ENCODE measurements at places on chromosomes 6 and 20.

DNA sequence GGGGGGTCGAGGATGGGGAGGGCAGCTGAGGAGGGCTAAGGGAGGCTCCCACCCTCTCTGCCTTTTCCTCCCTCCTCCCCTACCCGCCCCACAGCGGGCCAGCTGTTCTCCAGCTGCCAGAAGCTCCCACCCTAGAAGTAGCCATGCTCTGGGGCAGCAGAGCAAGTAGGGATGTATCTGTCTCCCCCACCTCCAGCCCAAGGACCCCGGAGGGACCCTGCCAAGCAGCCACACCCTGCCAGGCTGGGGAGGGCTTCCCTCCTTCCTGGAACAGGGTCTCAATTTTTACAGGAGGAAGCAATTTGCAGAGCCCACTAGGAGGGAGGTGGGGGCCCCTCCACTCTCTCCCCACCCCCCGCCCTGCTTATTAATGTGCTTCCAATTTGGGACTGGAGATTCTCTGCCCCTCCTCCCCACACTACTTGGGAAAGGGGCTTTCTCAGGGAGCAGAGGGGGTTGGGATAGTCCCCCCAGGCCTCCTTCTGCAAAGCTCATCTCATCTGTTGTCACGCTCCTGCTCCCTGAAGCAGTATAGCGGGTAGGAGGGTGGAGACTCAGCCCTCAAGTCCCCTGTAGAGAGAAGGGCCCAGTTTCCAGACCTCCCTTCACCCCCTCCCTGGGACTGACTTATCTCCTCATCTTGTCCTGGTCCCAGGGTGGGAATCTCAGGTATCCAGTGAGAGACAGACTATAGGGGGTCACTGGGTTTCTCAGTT, 4.5 kb downstream of the TEAD3 start:
- no peak for DNase-seq

DNA sequence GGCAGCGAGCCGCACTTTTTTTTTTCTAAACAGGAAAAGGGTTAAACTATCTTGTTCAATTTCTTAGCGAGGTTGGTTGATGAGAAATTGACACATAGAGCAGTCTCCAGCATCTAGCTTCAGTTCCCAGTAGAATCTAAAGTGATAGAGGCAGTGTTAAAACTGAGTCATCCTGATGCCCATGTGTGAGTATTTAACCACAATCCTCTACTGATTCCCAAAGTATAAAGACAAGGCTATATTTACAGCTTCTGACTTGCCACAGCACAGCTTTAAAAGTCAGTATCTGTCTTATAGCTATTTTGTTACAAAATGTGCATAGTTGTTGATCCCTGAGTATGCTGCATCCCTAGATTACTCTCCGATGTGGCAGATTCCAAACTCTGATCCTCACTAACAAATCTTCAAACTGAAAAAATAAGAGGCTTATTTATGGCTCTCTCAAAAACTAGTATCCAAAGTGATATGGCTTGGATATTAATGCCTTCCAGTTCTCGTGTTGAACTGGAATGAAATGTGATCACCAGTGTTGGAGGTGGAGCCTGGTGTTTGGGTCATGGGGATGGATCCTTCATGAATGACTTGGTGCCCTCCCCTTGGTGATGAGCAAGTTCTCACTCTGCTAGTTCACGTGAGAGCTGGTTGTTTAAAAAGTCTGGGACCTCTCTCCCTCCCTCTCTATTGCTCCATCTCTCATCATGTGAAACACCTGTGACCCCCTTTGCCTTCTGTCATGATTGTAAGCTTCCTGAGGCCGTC, 13.1 kb upstream of the POPDC3 start:
- no peak for DNase-seq

DNA sequence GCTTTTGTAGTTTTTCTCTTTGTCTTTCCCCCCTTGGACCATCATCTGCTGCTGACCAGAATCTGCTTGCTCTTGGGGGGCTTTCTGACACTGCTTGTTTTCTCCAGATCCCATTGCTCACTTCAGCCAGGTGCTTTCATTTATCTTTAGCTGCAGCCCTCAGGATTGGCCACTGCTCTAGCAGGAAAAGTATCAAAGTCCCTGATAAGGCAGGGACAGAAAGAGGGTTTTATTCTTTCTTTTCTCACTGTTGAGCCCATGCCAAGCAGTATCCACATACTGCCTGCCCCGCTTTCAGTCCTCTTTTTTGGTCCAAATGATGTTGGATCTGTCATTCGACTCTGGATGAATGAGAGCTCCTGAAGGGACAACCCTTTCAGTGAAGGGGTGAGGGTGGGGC, 141.4 kb downstream of the DNAH8 start:
- no peak for DNase-seq

DNA sequence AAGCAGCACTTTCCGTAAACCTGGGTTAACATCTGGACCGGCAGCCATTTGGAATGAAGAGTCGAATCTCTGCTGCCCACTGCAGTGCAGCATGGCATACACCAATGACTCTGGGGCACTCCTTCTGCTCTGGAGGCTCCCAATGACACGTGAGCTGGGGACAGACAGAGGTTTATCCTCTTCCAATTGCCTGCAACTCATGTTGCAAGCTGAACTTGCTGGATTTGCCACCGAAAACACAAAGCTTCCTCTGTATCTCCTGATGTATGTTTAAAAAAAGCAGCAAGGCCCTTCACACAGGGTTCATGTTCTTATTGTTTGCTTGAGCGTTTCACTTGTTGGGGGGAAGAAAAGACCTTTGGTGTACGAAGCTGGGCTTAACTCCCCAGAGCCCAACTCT, 10.8 kb downstream of the NCOA5 start:
- DNase-seq, result no peak

DNA sequence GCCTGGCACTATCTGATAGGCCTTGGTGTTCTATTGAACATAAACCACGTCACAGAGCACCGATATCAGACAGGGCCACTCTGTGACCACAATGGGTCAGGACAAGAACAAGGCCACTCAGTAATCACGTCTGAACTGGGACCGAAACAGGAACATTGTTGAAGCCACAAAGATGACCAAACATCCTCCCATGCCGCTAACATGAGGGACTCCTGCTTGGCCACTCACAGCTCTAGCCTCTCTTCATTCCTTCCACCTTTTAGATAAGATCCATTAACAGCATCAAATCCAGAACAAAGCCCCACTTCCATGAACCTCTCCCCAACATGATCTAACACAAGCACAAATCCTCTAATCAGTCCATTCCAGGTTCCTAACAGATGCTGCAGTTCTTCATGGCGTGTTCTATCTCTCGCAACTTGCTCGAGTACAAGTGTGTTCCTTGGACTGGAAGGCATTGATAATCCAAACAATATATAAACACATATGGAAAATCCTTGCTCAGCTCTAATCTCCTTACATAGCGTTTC, 7.4 kb downstream of the SIRT5 start:
- DNase-seq, result no peak

DNA sequence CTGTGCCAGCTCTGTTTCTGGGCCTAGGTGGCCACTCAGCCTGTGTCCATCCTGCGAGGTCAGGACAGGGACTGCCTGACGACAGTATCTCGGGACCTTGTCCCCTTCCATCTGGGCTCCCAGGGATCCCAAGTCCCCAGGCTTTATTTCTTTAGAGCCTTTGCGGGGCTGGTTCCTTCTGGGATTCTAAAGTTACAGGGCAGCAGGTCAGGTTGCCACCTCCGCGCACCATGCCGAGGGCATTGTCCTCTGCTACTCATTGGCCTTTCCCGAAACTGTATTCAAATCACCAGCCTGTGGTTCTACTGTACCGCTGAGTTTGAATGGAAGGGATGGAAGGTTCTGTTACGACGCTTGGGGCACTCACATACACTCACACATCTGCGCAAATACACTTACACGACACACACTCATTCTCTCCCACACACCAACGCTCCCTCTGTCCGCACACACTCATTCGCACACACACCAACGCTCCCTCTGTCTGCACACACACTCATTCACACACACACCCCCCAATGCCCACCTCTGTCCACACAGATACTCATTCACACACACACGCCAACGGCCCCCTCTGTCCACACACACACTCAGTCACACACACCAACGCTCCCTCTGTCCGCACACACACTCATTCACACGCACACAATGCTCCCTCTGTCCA, 59.8 kb upstream of the THBS2 start:
- no peak for DNase-seq

DNA sequence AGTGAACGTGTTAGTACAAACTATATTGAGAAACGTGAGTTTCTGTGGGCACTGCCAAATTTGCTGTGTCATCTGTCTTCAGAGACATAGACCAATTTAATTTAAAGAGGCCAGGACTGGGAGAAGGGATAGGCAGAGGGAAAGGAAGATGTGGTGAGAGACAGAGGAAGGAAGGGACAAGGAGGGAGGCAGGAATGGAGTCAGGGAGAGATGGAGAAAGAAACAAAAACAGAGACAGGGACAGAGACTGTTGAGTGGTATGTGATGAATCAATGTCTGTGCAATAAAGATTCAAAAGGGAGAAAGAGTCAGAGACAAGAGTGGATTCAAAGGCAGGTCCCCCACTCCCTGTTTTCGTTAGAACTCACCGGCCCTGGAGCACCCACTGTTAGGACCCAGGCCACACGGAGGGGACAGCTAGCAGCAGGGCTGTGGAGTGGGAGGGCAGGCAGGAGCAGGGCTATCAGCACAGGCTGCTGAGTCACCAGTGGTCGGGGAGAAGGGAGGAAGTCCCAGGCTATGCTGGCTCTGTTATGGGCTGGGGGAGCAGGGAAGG, 51.6 kb upstream of the CHD6 start:
- no peak for DNase-seq

DNA sequence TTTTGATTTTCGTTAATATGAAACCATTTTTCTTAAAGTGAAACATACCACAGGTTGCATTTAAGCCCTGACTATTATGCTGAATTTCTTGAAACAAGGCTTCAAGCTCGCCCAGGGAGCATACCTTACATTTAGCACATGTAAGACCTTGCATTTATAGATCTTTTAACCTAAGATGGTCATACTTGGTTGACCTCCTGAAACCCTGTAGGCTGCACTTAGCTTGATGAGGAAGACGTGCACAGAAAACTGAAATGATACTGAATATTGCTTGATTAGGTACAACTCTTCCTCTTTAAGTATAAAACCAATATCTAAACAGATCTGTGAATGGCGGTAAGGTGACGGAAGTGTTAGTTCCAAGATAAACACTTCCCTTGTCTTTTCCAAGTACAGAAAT, 82.2 kb downstream of the CTNNBL1 start:
- no peak for DNase-seq

GRCh38 chr6:27545271-27546046, 72.6 kb upstream of the ZNF184 start:
- no peak for DNase-seq

GRCh38 chr6:112431803-112432202, 84.7 kb downstream of the RFPL4B start:
- no peak for DNase-seq

- DNase-seq, result no peak
Measured at GRCh38 chr6:158142789-158143188, 25.3 kb downstream of the SERAC1 start.

- DNase-seq, result no peak
Measured at GRCh38 chr6:12288914-12289313, 1.2 kb upstream of the EDN1 start.

DNA sequence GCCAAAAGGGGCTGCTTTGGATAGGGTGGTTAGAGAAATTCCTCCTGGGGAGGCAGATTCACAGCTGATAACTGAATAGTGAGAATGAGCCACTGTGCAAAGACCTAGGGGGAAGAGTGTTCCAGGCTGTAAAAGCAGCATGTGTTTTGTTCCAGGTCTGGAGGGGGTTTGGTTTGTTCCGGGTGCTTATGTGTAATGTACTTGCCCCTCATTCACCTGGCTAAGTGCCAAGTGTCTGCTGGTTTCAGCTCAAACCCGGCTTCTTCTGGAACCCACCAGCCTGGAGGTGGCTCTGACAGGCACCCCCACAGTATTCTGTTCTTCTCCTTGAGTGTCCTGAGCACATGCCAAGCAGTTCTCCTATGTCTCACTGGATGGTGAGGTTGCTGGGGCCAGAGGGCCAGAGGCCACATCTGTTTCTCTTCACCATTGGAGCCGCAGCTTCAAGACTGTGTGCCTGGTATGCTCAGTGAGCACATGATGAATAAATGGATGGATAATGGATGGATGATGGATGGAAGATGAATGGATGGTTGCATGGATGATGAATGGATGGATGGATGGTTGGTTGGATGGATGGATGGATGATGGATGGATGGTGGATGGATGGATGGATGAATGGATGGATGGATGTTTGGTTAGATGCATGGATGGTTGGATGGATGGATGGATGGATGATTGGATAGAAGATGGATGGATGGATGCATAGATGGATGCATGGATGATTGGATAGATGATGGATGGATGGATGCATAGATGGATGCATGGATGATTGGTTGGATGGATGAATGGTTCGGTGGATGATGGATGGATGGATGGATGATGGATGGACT, 227.6 kb downstream of the BMP7 start:
- DNase-seq, result no peak

DNA sequence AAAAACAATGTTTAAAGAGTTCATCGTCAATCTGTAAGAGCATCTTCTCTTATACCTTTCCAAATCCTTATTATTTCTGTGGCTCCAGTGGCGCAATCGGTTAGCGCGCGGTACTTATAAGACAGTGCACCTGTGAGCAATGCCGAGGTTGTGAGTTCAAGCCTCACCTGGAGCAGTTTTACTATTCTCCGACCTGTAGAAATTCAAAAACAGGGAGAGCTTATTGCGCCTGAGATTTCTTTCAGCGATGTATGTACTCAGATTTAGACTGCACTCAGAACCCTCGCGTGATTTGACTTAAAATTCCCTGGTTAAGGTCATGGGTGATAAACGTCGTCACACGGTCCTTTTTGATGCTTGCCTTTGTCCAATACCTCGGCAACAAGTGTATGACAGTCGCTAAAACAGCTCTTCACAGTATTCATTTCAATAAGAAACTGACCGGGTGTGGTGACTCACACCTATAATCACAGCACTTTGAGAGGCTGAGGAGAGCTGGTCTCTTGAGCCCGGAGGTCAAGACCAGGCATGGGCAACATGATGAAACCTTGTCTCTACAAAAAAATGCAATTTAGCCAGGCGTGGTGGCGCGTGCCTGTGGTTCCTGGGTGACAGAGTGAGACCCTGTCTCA, 11.9 kb downstream of the GPX5 start:
- no peak for DNase-seq

- no peak for DNase-seq
Measured at GRCh38 chr20:23266530-23267398, 83.8 kb upstream of the NXT1 start.

GRCh38 chr6:25411316-25411950, 132.3 kb downstream of the CARMIL1 start:
- no peak for DNase-seq

- no peak for DNase-seq
Measured at GRCh38 chr6:21603082-21603952, 9.8 kb downstream of the SOX4 start.

DNA sequence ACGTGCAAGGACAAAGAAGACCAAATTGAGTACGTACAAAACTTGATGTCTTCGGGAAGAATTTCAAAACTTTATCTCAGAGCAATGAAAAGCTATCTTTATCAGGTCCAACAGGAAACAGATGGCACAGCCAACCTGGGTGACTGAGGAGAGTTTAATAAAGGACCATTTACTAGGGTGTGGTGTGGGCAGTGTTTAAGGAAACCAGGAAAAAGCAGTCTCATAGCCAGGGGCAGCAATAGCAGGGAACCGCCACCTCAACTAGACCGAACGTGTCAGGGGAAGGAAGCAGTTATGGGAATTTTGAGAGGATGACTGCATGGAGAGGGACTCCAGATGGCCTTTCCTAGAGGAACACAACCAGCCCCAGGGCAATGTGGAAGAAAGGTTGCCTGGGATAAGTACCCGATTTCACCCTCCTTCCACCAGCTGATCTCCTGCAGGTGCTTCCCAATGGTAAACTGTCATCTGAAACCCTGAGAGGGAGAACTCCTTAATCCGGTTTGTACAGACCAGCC, 15.2 kb upstream of the TAAR5 start:
- no peak for DNase-seq

- no peak for DNase-seq
Measured at GRCh38 chr20:44033344-44033743, 118.7 kb downstream of the TOX2 start.
